ENCODE measurements at places on chromosomes 11 and 22.
A peak's percentile ranks its signal among the peaks of the same experiment; 100 is the strongest.

GRCh38 chr22:42190274-42190673 lies 59.7 kb upstream of the CYP2D6 start:
- no peak for DNase-seq

- no peak for DNase-seq
Observed at GRCh38 chr11:102306817-102307726, 10.2 kb upstream of the BIRC3 start.

GRCh38 chr11:72613977-72614376 lies 60.2 kb downstream of the PDE2A start:
- no peak for DNase-seq

DNA sequence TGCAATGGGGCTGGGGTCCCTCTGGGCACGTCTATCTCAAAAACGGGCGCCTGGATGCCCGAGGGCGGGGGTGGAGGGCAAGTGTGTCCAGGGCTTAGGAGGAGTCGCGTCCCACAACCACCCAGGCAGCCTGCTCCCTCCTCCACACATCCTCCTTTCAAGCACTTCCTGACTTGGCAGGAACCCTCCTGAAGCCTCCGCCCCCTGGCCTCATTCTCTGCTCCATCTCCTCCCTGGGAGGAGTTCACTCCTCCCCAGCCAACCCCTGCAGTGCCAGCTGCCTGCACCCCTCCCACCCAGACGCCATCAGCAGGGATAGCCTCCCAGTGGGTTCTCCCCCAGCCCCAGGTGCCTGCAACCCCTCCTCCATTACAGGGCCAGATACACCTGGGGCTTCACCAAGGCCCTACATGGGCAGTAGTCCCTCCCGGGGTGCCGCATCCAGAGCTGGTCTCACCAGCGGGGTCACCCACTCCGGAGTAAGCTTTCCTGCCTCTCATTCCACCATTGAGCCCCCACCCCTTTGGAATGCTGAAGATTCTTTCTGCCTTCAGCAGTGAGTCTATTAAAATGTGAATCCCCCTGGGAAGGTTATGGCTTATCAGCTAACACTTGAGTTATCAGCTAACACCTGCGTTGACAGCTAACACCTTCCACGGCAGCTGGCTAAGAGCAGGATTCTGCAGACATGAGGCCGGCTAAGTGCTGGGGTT lies 24.4 kb downstream of the RTN4R start:
- no peak for DNase-seq

GRCh38 chr11:61601512-61601911 lies 20.6 kb upstream of the SYT7 start:
- no peak for DNase-seq

GRCh38 chr11:134975866-134976376 lies 563.9 kb upstream of the B3GAT1 start:
- no peak for DNase-seq

DNA sequence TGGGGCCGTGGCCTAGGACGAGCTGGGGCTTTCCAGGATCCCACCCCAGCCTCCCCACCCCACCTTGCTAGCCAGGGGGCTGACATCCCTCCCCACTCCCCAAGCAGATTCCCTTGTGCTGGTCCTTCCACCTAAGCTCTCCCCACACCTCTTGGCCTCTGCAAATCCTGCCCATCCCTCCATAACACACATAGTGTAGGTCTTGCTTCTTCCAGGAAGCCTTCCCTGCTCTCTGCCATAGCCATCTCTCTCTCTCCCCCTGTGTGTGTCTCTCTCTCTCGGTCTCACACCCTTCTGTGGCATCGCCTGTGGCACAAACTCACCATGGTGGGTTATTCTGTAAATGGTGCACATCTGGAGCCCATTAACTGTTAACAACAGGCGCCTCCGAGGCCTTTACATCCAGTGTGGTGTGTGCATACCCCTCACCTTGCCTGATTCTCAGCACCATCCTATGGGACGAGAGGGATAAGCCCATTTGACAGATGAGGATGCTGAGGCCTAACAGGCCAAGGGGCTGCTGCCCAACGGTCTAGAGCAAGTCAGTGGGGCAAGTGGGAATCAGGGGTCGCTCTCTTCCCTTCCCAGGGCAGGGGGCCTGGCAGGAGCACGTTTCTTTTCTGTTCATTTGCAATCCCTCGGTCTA lies 22.2 kb upstream of the PICK1 start:
- DNase-seq = no peak

DNA sequence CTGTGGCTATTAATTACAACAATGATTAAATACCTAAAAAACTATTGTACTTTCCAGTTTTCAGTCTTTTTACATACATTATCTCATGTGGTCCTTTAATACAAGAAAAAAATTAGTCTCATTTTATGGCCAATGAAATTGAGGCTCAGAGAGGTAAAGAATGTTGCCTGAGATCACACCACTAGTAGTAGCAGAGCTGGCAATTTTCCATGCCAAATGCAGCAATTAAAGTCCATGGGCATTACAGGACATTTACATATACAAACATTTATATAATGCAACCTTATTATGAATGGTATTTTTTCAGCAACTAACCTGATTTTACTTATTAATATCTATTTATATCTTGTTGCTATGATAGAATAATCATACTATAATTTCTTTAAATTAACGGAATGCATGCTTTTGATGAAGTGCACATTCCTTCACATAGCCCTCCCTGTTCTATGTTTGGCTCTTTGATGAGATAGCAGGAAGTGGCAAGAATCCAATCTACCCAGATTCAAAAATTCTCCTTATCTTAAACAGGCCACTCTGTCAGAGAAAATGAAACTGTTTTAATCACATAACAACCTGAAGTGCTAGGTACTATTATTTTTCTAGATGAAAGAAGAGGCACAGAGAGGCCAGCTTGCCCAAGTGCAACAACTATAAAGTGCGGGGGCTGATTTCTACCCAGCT lies 120.9 kb upstream of the LDLRAD3 start:
- no peak for DNase-seq

GRCh38 chr22:47053726-47054141 lies 291.3 kb downstream of the TBC1D22A start:
- no peak for DNase-seq

- DNase-seq = no peak
Observed at GRCh38 chr11:103844327-103845215, 191.9 kb upstream of the DDI1 start.

- DNase-seq = peak; percentile 83
Observed at GRCh38 chr11:117814766-117815261, 9.7 kb downstream of the FXYD2 start.
